Endothelial cell of umbilical vein (primary cell): ENCODE measurements at places on chromosomes 2 and 18. TPM values are rescaled to one million over a fixed set of nuclear protein-coding genes. Genes with fewer than 3 reads are reported as not detected.

The EML6 gene
- polyA plus RNA-seq, result 0.79 and 0.80 TPM in 2 replicates

The FARP2 gene
- polyA plus RNA-seq, result 15.3 and 17.9 TPM in 2 replicates

The CAPN14 gene
- polyA plus RNA-seq, result 0.01 and 0.03 TPM in 2 replicates

GRCh38 chr18:36769172-36769571, 59.6 kb downstream of the TPGS2 start:
- DNase-seq, result no peak

- no peak for DNase-seq
Observed at GRCh38 chr18:32302806-32303205, 113.0 kb downstream of the MEP1B start.

- DNase-seq, result no peak
Observed at GRCh38 chr2:25674077-25674362, 643 bp upstream of the DTNB start.

The CACNB4 gene
- polyA plus RNA-seq, result 0.13 and 0.23 TPM in 2 replicates

The ZC3H6 gene
- polyA plus RNA-seq, result 0.43 and 0.46 TPM in 2 replicates

The SERPINB10 gene
- polyA plus RNA-seq, result not detected in 2 replicates
